ENCODE measurements at places on chromosomes 7 and 10.

DNA sequence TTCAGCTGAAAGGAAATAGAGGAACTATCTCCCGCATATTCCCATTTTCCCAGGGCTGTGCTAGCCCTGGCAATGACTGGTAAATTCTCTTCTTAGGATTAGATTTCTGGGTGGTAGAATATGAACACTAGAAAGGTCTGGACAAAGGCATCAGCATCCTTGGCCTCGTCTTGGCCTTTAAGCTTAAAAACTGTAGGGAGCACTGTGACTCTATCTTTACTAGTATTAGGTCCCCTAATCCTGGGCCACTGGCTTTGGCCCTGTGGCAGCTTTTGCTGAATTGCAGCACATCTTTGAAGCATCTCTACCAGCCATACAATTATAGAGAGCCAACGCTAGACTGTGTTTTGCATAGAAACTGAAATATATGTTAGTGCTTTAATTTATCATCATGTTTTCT, 41.5 kb upstream of the EBLN1 start:
- no peak for DNase-seq

DNA sequence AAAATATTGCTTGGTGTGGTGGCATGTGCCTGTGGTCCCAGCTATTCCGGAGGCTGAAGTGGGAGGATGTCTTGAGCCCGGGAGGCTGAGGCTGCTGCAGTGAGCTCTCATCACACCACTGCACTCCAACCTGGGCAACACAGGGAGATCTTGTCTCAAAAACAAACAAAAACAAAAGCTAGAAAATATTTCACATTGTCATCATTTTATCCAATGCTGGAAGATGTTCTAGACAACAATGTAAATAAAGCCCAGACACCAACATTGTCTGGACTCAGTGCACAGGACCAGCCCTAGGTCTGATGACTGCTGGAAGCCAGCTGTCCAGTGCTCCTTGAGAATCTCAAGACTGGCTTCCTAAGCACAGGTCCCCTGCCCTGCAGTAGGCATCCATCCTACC, 13.5 kb downstream of the SEPHS1 start:
- no peak for DNase-seq

DNA sequence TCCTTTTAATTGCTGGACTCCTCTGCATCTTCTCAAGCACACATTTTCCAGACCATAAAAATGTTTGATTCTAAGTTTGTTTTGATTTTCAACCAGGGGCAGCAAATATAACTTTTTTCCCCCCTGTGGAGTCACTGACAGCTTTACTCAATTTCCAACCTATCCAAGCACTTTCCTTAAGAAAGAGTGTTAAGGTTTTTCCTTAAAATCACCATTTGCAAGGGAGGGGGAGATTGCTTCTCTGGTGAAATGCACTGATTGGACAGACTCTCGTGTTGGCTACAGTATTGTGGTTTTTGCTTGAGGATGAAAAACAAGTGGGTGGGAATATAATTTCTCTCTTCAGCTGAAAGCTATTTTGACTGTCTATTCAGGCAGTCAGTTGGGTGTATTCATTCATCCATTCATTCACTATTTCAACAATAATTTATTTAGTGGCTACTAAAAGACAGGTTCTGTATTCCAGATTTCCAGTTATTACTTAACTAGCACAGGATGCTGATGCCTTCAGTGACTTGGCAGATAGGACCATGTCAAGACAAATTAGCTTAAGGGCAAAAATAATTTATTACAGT, 146.3 kb downstream of the BAMBI start:
- DNase-seq: no peak

DNA sequence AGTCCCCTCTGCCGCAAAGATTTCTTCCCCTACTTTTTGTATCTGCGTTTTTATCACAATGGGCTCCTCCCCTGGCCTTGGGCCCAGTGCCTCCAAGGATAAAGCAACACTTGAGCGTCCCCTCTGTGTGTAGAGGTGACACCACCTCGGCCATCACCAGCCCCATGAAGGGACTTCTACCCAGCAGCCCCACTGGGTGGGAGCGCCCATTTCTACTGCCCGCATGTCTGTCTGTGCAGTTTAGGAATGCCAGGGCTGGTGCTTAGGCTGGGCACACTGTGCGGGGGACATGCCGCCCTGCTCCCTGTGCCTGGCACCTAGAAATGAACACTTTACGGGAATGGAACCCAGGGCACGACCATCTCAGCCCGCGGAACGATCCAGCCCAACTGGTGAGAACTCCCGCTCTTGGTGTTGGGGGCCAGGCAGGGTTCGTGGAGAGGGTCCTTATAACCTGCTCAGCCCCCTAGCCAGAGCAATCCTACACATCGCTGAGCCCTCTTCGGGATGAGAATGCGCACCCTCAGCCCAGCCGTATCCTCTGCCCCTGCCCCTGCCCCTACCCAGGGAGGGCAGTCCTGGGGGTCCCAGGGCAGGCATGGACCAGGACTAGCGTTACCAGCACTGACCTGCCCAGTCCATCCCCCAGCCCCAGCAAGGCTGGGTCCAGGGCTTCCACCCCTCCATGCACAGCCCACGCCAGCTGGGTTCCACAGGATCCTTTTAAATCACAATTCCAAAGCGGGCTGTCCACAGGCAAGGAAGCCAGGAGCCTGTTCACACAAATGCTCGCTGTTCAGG, 12.8 kb downstream of the CRYGN start:
- no peak for DNase-seq

DNA sequence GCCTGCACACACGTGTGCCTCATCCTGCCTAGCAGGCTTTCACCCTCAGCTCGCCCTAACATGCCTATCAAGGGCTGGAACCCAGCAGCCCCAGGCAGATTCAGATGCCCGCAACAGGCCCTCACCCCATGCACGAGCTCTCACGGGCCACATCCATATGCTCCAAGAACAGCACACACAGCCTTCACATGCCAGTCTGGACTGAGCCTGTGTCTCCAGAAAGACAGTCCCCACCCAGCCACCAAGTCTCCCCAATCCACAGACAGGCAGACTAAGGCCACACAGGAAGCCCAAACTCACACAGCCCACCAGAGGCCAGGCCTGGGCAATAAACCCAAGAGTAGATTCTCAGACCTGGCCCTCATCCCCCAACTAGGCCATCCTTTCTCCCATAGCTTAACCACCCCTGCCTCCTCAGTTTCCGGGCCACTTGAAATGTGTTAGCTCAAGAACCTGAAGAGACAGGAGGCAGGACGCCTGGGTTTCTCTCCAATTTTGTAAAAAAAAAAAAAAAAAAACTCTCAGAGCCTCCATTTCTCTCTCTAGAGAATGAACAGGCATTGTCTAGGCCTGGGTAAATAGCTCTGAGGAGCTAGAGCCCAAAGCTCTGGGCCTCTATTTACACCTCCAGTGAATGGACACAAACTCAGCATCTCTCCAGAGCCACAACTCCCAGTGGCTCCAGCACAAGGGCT, 6.8 kb downstream of the LDB1 start:
- no peak for DNase-seq

DNA sequence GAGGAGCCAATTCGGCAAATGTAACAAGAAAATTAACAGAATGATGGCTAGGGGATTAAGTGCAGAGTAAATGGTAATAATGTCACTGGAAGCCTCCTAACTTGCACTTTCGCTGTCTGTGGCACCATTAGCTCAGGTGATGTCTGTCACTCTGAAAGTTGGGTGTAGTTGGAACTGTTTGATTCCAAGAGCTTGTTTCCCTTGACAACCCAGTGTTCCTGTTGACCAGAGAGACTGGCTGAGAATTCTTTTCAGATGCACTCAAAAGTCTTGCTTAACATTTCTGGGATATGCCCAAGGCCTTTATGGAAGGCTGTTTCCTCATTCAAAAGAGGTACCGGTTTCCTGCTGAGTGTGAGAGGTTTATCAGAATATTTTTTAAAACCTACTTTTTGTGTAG, 49.6 kb downstream of the PLPP4 start:
- no peak for DNase-seq

- DNase-seq: no peak
Observed at GRCh38 chr7:88089561-88089960, 130.3 kb downstream of the SRI start.

DNA sequence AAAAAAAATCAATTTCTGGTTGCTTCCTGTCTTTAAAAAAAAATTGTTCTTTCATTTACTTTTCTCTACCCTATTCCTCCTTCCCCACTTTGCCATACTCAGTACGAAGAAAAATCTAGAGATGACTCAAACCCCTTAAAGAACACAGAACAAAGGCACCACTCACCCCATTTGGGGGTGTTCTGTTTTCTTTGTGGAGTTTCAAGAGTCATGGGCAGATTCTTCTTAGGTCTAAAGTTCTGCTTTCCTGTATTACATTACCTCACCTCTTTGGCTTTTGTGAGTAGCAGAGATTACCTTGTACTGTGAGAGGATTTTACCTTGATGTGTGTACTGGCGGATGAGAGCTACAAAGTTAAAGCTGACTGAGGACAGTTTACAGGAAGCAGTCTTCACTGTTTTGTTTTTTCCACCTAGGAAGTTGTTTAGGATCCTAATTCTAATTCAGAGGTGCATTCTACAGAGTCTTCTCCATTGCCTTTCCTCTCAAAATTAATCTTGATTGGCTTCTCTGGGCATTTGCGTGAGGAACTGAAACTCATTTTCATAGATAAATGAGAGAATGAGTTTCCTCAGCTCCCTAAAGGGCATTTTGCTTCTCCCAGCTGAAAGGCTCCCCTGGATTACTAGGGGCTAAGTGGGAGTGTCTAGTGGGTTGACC, 20.7 kb downstream of the AVL9 start:
- DNase-seq: no peak

Measured in SK-N-MC (cell line).